Activated T-cell treated with anti-CD3 and anti-CD28 coated beads for 24 hours (primary cell): ENCODE measurements at places on chromosomes 2 and 18.

DNA sequence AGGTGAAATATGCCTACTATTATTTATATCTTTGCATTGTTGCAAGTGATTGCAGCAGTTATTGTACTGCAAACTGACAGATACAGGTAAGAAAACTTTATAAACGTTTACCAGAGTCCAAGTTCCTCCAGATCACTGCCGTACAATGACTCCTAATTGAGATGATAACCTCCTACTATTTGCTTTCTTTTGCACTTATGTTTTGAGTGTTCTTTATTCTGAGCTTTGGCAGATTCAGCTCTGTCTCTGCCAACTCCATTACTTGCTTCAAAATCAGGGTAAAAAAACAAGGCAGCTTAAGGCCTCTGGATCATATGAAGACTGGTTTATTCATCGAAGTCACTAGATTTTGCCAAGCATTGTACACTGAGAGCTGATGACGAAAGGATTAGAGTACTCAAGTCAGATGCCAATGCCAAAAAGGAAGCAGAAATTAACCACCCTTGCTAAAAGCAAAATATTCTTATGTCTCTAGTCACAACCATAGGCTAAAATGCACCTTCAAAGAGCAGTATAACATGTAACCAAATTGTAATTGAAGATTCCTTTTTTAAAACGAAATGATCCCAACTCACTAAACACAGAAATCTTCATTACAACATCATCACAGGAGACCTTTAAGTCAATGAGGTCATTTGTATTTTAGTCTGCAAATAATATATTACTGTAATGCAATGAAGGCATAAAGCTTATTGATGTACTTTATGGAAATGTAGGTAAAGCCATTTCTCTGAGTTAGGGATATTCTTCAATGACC lies 10.5 kb upstream of the IKZF2 start:
- DNase-seq: no peak

DNA sequence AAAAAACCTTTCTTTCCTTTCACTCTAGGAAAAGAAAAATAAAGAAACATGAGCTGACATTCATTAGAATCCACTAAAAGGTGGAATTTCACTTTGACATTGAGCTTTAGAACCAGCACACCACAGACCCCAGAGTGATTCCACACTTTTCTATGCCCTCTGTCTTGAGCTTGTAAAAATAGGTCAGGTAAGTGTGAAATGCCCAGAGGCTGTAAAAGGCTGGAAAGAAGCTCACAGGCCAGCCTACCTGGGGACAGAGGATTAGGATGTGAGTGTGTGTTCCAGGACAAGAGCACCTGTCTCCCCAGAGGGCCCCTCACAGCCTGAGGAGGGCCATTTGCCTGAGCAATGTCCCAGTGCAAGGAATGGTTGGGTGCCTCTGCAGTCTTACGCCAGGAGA lies 56.3 kb upstream of the MYO3B start:
- DNase-seq: no peak

DNA sequence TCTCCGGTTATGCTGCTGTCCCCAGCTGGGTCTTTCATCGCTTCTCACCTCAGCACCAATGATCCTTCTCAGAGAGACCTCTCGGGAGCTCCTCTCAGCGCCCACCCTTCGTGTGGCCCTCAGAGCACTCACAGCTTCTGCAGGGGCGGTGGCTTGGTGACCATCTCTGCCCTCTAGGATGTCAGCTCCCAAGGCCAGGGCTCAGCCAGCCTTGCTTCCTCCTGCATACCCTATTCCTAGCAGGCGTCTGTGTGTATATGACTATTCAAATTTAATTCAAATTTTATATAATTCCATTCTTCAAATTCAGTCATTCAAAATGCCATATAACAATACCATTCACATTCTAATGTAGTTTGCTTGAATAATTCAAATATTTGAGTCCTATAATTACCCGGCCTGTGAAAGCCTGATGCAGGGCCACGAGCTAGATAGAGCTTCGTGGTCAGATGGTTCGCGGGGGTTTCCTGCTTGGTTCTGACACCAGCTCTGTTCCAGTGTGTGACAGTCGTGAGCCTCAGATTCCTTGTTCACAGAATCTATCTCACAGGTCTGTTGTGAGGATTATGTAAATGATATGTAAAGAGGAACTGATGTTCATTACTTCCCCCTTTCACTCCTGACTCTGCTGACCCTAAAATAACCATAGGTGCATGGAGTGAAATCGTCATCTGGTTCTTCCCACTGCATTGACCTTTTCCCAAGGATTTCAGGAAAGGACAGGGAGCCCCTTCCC lies 94.0 kb upstream of the CNGA3 start:
- DNase-seq: no peak

DNA sequence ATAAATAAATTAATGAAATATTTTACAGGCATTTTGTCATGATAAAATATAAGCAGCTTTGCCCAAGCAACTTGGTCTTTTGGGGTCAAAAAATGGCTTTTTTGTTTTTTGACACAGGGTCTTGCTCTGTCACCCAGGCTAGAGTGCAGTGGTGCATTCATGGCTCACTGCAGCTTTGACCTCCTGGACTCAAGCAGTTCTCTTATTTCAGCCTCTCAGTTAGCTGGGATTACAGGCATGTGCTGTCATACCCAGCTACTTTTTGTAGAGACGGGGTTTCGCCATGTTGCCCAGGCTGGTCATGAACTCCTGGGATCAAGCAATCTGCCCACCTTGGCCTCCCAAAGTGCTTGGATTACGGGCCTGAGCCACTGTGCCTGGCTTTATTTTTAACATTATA lies 51.0 kb downstream of the ABI2 start:
- DNase-seq: no peak

DNA sequence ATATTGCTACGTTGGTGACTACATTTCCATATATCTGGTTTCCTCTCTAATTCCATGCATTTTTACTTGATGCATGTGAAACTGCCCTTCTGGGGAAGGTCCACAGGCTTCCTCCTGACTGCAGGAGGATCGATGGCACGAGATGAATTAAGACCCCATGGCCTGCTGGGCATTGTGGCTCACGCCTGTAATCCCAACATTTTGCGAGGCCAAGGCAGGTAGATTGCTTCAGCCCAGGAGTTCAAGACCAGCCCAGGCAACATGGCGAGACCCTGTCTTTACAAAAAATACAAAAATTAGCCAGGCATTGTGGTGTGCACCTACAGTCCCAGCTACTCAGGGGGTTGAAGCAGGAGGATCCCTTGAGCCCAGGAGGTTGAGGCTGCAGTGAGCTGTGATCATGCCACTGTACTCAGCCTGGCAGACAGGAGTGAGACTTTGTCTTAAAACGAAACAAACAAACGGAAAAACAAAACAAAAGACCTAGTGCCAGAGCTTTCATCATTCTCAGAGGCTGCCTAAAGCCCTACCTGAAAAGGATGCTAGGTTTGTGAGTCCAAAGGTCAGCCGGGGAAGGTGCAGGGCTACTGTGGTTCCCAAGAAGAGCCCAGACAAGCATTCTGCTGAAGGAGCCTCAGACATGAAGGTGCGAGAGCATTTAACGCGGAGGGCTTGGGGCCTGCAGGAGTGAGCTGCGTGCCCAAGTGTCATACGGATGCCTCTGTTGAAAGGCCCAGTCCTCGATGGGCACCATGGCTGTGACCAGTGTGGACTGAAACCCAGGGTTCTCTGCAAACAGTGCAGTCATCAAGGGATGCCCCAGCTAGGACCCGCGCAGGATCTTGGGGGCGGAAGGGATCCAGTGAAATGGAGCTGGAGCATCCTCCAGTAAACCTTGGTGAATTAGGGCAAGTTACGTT lies 21.6 kb downstream of the GPR55 start:
- DNase-seq: no peak

DNA sequence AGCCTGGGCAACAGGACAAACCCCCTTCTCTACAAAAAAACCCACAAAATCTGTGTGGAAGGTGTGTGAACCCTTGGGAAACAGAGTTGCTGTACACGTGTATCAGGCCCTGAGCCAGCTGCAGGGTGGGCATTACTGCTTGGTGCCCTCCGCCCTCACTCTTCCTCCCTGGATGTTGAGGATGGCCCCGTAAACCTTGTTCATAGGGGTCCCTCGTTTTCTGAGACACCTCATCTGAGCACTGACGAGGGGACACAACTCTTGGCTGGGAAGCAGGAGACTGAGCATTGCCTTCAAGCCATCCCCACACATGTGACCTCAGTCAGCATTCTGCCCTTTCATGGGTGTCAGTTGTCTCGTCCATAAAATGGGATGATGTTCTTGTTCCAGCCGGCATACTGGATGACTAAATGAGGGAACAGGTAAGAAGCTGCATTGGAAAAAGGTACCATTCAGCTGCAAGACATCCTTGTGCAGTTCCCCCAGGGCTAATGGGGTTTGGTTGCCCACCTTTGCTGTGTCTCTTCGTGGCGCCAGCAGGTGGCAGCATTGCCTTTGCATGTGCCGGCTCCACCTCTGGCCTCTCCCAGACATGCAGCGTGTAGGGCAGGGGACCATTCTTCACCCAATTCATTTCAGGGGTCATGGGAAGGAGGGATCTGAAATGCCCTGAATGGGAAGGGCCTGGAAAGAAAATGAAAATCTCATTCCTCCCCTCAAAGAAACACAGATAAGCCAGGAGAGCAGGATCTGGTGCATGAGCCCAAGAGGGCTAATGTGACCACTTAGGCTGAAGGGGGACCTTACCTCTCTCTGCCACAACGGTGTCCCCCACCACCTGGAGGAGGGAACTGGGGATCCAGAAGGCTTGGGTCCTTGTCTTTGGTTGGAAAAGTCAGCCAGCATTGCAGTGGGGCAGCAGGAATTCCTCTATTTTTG lies 36.4 kb upstream of the HAAO start:
- DNase-seq: peak; percentile 51

DNA sequence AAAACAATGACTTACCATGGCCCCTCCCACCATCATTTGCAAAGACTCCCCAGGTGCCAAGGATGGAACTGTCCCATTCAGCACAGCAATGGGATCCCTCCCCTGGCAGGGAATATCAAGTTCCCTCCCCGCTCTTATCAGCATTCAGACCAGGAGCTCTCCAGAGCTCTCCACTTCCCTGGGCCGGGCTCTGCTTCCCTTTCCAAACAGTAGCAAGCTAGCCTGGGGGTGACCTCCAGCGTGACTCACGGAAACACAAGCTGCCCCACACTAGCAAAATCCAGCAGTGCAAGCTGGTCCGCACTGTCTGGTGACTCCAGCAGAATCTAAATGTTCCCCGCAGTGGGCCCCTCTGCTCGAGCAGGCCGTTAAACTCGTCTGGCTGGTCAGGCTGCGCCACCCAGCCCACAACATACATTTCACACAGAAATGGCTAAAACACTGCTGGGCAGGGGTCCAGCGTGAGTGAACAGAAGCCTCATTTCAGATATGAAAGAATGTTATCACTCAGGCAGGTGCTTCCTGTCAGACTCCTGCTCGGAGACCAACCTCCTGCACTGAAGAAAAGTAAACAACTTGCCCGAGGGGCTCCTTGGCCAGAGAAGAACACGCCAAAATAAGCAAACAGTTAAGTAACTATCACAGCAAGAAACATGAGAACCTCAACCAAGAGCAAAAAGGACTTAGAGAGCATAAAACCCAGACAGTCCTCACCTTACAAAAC lies 33.9 kb downstream of the STAT1 start:
- no peak for DNase-seq

- no peak for DNase-seq
Measured at GRCh38 chr2:84283506-84283905, 175.6 kb downstream of the SUCLG1 start.

- DNase-seq: no peak
Measured at GRCh38 chr2:69563021-69563420, 80.5 kb downstream of the AAK1 start.

DNA sequence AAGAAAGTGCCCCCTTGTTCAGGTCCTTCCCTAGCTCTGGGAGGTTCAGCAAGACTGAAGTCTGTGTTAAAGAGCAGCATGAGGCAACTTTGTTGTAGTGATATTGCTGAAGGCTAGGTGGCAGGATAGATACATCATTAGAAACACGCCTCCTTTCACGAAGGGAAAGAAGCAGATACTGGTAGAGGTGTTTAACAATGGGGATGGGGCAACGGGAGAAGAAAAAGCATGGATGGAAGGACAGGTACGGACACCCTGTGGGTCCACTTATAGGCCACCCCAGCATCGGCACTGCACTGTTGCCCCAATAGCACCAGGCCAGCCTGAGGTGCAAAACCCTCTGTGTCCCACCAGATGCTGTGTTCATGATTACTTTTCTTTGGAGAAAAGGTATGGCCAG lies 3.5 kb upstream of the IGFBP5 start:
- DNase-seq: no peak

- no peak for DNase-seq
Measured at GRCh38 chr2:223855426-223855825, 18.0 kb upstream of the AP1S3 start.

DNA sequence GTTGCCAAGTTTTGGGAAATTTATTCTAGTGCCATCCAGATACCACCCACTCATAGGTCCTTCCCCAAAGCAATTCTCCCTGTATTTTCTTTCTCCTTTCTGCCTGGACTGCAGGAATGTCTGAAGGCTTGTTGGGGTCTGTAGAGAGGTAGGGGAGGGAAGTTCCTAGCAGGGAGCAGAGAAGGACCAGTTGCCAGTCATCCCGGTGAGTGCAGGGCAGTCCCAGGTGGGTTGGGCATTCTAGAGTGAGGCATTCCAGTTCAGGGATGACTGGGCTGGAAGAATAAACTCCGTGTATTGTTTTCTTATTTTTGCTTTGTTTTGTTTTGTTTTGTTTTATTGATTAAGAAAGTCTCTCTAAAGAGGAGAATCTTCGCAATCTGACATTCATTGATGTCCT lies 58.1 kb downstream of the SPATS2L start:
- DNase-seq: no peak

- DNase-seq: no peak
Measured at GRCh38 chr2:56313500-56313921, 129.7 kb downstream of the CCDC85A start.

- no peak for DNase-seq
Measured at GRCh38 chr2:197256021-197256420, 54.6 kb downstream of the ANKRD44 start.

GRCh38 chr18:54734059-54734458 lies 94.2 kb upstream of the RAB27B start:
- DNase-seq: no peak

GRCh38 chr2:26702025-26702424 lies 9.5 kb downstream of the KCNK3 start:
- DNase-seq: no peak

GRCh38 chr18:23825496-23825895 lies 136.2 kb downstream of the LAMA3 start:
- no peak for DNase-seq

- DNase-seq: peak; percentile 26
Measured at GRCh38 chr2:23940718-23941620, 706 bp downstream of the UBXN2A start.

- DNase-seq: no peak
Measured at GRCh38 chr2:218782528-218782844, 539 bp downstream of the CYP27A1 start.

DNA sequence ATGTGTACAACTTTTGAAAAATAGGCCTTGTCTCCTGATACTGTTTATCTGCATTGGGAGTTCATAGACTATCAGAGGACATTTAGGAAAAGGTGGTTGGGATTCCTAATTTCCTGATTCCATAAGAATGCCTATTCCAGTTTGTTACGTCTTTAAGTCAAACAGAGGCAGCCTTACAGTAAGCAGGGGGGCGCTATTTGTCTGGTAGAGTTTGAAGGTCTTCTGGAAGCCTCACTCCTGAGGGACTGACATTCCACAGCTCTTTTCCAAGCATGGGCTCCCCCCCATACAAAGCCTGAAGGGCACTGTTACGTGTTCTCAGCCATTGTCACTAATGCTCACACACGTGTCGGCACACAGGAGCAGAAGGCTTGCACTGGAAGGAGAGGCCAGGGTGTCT lies 154.3 kb downstream of the PTGR3 start:
- DNase-seq: no peak

GRCh38 chr18:12885500-12885899 lies 1.5 kb upstream of the PTPN2 start:
- DNase-seq: no peak
